ENCODE measurements at places on chromosomes 1 and 21.

DNA sequence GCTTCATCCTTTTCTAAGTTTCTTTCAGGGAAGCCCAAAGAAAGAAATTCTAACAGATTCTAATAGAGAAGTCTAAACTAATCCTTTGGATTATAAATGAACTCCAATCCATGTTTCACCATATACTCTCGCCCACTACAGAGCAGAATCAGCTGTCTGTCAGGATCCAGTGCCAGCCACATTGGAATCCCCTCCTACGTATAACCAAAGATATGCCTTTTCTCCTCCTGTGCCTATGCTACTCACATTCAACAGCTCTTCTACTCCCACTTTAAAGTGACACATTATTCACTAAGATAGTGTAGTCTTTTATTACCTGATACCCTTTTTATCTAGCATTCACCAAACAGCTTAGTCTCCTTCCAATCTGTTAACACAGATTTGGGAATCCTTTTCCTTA is 3.1 kb downstream of the ETV3 start:
- no peak for DNase-seq

DNA sequence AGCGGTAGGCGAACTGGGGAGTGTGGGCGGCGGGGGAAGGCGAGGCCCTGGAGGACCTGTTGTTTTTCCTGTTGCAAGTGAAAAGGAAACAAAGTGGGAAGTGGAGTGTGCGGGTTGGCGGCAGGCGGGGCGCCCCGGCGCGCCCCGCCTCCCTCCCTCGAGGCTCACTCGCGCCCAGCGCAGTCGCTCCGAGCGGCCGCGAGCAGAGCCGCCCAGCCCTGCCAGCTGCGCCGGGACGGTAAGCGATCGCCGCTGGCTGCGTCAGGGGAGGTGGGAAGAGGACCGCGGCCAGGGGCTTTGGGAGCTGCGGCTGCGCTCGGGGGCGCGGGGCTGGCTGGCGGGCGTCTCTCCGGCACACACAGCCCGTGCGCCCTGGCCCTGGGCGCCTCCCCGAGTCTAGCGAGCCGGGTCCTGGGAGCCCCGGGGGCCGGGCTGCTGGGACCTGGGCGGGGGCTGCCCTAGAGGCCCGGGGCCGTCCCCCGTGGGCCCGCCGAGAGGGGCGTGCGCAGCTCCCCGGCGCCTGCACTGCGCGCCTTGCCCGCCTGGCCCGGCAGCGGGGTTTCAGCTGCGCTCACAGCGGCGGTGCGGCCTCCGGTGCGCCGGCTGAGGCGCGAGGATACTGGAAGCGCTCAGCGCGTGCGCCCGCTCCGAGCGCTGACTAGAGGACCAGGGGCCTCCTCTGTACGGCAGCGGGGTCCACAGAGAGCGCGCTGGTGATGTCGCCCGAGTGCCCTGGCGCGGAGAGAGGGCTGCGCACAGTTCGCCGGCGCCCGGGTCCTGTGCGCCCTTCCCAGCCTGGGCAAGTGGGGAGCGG is at the start of gene PIK3CD:
PIK3CD (plus strand) TSS at position 167 of the 814 bp plus-strand sequence. CDS start 58,725 bp downstream, outside the sequence.
- no peak for DNase-seq

DNA sequence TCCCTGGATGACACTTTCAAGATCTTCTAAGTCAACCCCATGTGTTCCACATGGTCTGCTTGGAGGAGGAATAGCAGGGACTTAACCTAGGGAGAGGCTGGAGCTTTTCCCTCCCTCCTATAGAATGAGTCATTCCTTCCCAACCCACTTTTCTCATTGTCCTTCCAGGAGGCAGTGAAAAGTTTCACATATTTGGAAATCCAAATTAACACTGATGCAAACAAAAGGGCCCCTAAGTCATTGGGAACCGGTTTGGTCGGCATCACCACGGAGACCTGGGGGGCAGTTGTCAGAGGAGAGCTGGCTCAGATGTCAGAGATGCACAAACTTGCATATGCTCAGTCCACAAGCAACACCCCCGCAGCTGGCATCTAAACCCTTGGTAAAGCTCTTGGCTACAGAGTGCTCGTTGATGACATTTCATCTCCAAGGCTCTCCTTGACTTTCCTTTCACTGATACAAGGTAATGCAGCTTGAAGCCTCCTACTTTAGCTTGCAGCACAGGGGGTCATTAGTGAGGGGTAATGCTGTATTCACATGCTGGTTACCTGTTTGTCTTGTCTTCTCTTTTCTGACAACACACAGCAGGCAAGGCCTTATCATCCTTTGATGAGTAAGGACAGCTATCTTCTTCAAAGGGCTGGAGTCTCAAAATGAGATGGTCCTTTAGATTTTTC is 12.3 kb upstream of the LRRC8D start:
- no peak for DNase-seq

DNA sequence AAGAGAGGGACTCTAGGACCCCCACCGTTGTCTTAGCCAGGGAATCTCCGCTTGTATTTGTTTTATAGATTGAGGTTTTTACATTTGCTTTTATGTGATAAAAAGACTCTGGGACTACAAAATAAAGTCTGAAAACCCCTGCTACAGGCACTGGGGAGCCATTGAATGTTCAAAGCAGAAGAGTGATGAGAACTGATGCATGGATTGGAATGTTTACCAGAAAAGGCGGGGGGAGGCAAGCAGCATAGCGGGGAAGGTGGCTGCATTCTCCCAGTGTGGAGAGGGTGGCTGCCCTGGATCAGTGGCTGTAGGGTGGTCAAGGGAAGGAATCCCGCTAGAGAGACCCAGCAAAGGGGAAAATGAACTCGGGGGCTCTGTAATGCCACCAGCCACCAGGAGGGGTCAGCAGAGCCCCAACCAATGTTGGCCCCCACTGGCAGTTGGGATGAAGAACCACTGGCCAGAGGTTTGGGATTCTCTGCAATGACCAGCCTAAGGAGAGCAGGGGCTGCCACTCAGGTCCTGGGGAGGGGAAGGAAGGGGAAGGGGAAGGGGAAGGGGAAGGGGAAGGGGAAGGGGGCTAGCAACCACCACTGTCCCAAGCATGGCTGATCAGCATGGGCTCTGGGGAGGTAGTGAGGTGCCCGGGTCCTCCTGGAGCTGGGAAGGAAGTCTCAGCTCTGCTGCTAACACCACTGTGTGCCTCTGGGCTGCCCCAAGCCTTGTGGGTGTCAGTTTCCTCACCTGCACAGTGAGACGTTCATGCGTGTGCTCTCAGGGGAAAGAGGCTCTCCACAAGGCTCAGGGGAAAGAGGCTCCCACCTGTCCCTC is 19.2 kb upstream of the PEF1 start:
- no peak for DNase-seq

DNA sequence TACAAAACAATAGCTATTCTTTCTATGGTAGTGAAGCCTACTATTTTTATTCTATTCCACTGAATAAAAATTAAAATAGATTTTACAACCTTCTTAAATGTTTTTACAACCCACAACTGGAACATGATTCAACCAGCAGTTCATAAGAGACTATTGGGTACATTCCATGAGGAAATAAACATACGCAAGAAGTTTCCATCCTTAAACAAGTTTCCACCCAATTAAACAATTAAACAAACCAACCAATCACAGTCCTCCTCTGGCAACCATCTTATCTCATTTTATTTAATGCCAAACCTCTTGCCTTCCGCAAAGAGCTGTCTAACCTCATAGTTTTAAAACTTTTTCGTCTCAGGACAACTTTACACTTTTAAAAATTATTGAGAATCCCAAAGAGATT is 239.0 kb downstream of the RGS7 start:
- no peak for DNase-seq

All from AG09309 (cell line).